ENCODE measurements at places on chromosomes 3 and 15.

GRCh38 chr3:4950351-4950784 lies 28.9 kb upstream of the BHLHE40 start:
- no peak for DNase-seq

DNA sequence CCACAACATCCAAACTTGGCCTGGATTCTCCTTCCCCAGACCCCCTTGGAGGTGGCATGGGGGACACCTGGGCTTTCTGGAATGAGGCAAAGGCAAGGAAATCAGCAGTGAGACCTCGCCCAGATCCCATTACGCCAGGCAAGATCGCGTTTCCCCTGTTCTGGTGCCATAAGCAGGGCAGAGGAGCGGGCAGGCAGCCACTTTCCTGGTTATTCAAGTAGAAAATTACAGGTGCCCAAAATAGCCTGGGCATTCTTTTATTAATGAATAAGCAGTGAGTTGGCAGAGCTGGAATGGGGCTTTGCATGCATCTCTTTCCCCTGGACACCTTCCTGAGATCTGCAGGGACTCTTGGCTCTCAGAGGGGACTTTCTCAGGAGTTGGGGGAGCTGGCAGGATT lies 31.5 kb upstream of the FAM107A start:
- DNase-seq = no peak

- DNase-seq = no peak
These were observed 48.3 kb downstream of the PRTG start for GRCh38 chr15:55694652-55695150.

DNA sequence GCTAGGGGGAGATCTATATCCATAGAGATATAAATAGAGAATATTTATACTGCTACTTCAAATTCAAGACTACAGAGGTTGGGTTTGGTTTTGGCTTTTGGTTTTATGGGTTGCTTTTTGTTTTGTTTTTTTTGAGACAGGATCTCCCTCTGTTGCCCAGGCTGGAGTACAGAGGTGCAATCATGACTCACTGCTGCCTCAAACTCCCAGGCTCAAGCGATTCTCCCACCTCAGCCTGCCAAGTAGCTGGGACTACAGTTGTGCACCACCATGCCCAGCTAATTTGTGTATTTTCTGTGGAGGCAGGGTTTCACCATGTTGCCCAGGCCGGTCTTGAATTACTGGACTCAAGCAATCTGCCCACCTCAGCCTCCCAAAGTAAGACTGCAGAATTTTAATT lies 3.9 kb upstream of the UBL7 start:
- DNase-seq = no peak

GRCh38 chr3:140073278-140074045 lies 138.5 kb downstream of the CLSTN2 start:
- DNase-seq = no peak

- DNase-seq = no peak
These were observed 12.2 kb downstream of the SLTM start for GRCh38 chr15:58921267-58921790.

GRCh38 chr15:63703641-63704240 lies 106.6 kb downstream of the FBXL22 start:
- no peak for DNase-seq

DNA sequence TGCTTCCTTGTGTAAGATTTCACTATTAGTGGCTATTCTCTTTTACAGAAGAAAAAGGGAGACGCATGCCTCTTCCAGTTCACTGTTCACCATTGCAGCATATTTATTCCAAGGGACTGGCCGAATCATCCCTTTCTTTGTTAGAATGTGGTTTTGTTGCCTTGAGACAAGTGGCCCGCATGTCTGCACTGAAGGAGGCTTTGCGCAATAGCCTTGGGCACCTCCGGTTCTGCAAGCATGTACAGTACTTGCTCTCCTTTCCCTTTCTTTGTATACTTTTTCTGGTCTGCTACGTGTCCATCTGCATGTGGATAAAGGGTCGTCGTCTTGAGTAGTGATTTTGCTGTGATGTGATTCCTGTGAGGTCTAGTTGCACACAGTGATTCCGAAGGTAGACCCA lies 43.0 kb downstream of the FLNB start:
- no peak for DNase-seq

DNA sequence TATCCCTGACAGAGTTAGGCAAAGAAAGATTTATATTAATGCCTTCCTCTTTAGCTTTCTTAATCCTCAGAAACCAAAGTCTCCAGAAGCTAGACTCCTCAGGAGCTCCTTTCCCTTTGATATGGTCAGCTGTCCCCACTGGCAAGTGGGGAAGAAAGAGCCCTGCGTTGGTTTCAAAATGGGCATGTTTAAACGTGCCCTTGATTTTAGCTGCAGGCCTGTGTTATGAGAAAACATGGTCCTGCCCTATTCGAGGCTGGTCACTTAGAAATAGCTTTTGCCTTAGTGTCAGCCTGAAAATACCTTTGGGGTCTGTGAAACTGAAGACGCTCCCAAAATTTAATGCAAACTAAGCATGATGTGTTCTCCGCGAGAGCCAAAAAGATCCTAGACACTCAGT lies 135.5 kb upstream of the RARB start:
- no peak for DNase-seq

- DNase-seq = no peak
These were observed 16.4 kb upstream of the TNFAIP8L3 start for GRCh38 chr15:51111061-51111460.

DNA sequence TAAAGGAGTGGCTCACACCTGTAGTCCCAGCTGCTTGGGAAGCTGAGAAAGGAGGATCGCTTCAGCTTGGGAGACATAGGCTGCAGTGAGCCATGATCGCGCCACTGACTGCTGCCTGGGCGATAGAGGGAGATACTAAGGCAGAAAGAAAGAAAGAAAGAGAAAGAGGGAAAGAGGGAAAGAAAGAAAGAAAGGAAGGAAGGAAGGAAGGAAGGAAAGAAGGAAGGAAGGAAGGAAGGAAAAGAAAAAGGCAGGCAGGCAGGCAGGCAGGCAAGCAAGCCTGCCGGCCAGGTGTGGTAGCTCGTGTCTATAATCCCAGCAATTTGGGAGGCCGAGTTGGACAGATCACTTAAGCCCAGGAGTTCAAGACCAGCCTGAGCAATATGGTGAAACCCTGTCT lies 15.3 kb downstream of the SLC28A1 start:
- DNase-seq = no peak

DNA sequence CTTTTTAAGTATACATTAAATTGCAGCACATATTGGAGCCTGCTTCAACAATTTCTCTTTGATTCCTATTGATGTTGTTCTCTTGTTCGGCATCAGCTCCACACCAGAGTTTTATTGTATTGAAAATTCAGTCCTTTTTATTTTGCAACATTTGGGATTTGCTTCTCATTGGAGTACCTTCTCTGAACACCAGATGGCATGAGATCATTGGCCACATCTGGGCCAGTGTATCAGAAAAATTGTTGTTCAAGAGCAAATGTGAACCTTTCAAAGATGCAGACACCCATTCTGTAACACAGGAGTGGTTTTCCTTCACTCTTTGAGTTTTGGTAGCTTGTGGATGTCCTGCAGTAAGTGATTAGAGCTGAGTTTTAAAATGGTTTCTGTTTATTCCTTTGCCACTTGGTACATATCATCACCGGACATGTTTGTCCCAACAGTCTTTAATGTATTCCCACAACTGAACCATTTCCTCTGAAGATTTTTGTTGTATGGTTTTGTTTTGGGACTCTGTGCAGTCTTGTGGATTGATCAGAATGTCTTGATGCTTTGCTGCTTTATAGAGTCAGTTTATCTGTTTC lies 96.1 kb downstream of the MCTP2 start:
- DNase-seq = no peak

DNA sequence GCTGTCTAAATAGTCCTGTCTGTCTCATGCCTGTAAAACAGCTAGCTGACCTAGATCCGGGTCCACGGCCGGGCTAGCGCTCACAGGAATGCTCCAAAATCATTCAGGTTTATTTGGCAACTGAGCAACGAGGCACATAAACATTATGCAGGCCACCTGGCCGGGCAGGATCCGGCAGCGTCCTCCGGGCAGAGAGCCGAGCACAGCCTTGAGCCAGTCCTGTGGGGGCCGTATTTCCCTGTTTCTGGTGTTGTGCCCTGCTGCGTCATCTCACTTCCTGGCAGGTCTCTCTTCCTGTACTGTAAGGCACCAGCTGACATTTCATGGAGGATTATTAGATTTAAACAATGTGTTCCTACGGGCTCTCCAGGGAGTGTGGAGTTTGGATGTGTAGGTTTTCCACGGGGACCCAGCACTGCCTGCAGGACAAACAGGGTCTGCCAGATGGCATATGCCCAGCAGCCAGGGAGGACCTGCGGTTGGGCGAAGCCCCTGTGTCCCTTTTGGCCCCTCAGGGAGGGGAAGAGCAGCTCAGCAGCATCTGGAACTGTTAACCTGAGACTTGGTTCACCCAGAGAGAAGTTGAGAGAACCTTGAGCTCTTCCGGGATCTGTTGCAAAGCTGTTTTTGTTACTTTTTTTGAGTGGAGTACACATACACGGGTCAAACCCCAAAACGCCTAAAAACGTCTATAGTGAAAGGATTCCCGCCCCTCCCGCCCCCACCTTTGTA lies 16.6 kb upstream of the LRRK1 start:
- DNase-seq = peak; percentile 89

- DNase-seq = no peak
These were observed at the start of gene ADPRH for GRCh38 chr3:119579366-119580066. ADPRH (plus strand) TSS chr3:119579492; CDS start chr3:119582170, 2,678 bp downstream.

GRCh38 chr3:5520237-5520636 lies 332.7 kb downstream of the EDEM1 start:
- no peak for DNase-seq

DNA sequence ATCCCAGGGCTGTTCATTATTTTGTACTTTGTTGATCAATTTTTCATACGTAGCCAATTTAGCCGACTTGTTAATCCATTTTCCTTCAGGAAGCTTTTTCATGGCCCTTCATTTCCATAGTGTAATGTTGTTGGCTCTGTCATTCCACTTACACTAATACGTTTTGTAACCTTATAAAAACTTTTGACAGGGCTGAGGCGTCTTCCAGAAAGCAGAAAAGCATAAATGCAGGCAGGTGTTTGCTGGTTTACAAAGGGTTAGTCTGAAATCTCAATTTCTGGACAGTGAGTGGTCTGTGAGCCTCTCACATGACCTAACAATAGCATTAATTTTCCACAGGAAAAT lies 444.0 kb downstream of the OTOL1 start:
- DNase-seq = no peak

DNA sequence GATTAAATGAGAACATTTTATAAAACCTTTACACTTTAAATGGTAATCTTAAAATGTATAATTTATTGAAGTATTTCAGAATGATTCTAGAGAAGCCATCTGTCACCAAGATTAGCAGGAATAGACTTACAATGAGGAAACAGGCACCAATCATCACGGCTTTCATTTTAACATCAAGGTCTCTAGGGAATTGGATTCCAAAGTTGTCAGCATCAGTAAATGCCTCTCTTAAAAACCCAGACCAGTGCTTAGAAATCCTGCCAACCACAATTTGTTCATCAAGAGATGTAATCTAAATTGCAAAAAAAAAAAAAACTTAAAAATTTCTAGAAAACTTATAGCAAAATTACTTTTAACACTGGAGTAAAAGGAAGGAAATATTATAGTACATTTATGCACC lies 20.3 kb downstream of the PLSCR2 start:
- DNase-seq = no peak

GRCh38 chr15:49225572-49226281 lies 55.7 kb downstream of the GALK2 start:
- no peak for DNase-seq

DNA sequence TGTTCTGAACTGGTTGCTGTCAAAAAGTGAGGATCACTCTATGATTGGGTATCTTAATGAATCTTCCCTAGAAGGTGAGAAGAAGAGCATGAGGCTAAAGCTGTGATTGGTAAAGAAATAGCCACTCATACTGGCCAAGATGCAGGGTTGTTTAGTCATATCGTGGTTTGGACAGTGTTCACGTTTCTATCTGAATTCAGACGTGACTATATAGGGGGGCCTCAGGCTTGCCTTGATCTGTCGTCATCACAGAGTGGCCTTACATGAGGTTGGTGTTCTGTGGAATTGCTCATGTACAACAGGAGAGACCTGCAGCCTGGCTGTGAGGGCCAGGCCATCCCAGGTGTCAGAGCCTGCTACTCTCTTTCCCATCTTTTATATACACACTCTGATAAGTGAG lies 12.4 kb downstream of the RTP2 start:
- DNase-seq = no peak

DNA sequence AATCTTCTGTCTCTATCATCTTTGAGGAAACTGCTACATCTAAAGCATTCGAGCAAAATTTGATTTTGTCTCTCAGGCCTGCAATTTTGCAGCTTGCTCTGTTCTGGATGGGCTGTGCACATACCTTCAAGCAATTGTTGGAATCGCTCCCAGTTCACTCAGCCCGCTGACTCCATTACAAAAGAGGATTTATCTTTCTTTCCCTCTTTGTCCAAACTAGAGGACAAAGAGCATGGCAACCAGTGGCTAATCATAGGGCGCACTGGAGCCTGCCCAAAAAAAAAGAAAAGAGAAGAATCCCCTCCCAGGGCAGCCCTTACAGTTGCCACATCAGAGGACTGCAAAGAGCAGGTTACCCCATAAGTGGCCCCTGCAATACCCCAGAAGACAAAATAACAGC lies 49.0 kb upstream of the DUT start:
- DNase-seq = no peak

DNA sequence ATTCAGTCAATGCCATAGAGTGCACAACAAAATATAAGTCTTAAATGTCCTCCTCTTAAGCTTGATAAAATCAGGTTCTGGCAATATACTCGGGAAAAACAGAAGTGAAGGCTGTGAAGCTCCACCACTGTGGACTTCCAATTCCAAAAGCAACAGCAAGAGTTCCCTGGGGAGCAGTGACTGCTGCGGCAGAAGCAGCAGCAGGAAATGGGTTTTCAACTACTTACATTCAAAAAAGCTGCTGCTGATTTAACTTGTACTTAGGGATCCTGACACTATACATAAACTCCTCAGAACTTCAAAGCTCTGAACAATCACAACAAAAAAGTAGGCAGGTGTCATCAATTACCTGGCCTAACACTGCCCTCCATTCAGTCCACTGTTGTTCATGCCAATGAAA lies 4.7 kb downstream of the CEP152 start:
- no peak for DNase-seq

- no peak for DNase-seq
These were observed 8.9 kb downstream of the VWA5B2 start for GRCh38 chr3:184238246-184238818.

- DNase-seq = no peak
These were observed 74.6 kb downstream of the CNTN3 start for GRCh38 chr3:74539876-74540275.

DNA sequence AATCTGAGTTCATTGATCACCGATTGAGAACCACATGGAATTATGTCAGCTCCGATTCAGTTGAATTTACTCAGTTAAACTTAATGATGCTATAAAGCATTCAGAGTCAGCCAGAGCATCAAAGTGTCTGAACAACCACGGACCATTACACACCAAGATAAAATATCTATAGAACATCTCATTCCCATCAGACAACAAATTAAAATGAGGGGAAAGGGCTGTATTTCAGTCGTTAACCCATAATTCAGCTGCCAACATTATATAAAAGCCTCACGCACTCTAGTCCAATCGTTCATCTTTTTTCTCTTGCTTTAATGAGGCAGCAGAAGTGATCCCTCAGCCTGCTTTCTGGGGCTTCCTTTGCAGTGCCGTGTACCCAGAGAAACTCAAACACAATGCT lies 11.9 kb downstream of the CPNE4 start:
- DNase-seq = no peak

- no peak for DNase-seq
These were observed 2.5 kb upstream of the PCSK6 start for GRCh38 chr15:101491734-101492640.

GRCh38 chr3:194399874-194400411 lies 877 bp upstream of the GP5 start:
- no peak for DNase-seq
